ENCODE measurements at places on chromosomes 12 and 14.

GRCh38 chr12:16658699-16659098 is 52.7 kb upstream of the LMO3 start:
- no peak for DNase-seq

DNA sequence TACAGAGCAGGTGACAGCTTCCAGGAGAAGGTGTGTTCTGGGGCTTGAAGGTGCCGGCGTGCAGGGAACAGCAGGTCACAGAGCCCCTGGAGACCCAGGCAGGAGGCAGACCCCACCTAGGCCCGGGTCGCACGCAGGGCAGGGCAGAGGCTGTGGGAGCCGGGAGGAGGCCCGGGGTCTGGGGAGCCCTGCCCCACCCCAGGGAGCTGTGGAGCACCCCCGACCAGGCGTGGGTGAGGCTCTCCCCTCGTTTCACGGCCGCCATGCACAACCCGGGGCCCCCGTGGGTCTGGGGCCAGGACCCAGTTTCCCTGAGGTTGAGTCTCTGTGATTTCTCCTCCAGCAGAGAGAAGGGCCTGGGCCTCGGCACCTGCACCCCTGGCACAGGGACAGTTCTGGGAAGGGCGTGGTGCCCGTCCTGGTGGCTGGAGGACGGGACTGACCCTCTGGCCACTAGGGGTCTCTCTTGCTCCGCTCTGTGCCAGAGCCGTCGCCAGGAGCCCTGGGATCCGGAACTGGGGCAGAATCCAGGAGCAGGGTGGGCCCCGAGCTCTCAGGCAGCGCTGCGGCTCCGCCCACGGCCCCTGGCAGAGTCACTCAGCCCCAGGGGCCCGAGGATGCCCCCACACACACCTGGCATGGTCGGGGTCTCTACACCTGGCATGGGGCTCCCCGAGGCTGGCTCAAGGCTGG is 75.2 kb upstream of the FBRSL1 start:
- peak; percentile 84 for DNase-seq

GRCh38 chr14:38989922-38990546 is 113.0 kb downstream of the SEC23A start:
- DNase-seq: no peak

GRCh38 chr14:105333613-105334364 is 19.2 kb downstream of the PACS2 start:
- DNase-seq: no peak

GRCh38 chr12:111359231-111359913 is 9.5 kb downstream of the PHETA1 start:
- peak; percentile 74 for DNase-seq

- no peak for DNase-seq
These were observed 64.6 kb downstream of the DICER1 start for GRCh38 chr14:95092723-95093122.

GRCh38 chr12:54564768-54565167 is 15.4 kb downstream of the PDE1B start:
- DNase-seq: no peak

DNA sequence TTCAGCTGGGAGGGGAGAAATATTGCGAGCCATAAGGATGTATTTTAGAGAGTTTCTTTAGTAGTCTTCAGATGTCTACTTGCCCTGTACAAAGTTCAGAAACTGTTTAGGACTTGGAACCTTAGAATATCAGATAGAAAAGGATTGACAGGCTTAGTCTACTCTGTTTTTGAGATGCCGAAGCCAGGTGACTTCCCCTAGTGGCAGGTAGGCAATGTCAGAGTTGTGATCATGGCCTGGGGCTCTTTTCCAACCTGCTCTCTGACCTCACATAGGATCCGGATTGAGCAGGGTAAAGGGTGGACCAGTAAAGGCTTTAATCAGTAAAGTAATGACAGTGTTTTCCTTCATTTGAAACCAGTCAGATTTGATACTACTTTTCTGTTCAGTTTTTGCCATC is 59.6 kb downstream of the PRKCH start:
- DNase-seq: no peak

DNA sequence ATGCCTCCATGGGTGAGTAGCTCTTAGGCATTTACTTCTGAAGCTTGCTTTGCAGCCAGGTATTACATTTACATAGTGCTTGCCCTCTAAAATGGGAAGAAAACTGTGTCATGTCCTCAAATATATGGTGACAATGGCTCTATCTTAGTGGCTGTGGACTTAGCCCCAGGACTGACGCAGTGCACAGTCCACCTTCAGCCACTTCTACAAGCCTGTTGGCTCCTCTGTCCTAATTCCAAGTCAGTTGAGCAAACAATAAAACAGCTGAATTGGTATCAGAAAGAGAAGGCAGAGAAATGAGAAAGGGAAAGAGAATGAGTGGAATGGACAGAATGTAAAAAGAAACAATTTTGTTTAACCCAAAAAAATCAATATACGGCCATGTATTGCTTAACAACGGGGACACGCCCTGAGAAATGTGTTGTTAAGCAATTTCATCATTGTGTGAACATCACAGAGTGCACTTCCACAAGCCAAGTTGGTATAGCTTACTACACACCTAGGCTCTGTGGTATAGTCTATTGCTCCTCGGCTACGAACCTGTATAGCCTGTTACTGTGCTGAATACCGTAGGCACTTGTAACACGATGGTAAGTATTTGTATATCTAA is 93.5 kb downstream of the GRIN2B start:
- no peak for DNase-seq
